ENCODE measurements at places on chromosomes 5 and 9.

DNA sequence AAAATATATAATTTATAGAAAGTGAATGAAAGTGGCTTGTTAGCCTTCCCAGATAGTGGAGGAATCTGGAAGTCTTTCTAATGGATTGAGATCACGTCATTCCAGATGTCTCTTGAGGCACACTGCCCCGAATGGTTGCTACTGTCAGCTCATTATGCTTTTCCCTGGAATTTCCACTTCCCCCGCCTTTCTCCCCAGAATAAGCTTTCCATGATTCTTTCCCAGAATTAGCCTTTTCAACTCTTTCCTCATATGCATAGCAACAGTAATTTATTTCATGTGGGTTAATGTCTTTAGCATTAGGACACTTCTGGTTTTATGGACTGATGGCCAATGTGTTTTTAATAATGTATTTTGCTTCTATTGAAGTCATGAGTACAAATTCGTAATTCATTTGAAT lies 81.5 kb downstream of the PALM2AKAP2 start:
- DNase-seq = no peak

- no peak for DNase-seq
Measured at GRCh38 chr5:141084487-141084989, 9.9 kb upstream of the PCDHB2 start.

GRCh38 chr9:71383308-71383940 lies 262.0 kb upstream of the TRPM3 start:
- no peak for DNase-seq

GRCh38 chr9:121725008-121725775 lies 73.8 kb downstream of the DAB2IP start:
- peak; percentile 84 for DNase-seq

- no peak for DNase-seq
Measured at GRCh38 chr5:157107508-157107907, 1.3 kb downstream of the HAVCR2 start.

DNA sequence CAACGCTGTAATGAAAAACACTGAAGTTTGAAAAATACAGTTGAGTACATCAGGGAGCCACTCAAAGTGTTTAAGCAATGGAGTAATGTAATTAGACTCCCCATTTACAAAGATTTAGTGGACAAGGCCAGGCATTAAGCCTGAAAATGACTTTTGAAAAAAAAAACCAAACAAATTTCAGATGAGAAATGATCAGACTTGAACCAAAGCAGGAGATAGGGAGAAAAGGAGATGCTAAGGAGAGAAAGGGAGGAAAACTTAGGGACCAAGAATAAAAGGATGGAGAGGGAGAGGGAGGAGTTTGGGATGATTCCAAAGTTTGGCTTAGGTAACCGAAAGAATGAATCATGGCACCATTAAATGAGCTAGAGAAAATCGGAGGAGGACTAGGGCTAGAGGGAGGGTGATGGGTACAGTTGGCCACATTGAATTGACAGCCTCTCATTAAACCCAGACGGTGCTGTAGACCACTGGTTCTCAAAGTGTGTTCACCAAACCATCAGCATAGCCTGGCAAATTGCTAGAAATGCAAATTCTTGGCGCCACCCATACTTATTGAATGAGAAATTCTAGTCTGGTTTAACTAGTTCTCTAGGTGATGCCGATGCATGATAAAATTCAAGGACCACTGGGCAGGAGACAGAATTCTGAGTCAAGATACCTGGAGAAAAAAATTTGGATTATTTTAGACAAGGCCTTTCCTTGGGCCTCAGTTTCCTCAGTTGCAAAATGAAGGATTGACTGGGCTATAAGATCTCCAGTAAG lies 6.2 kb upstream of the CPEB4 start:
- DNase-seq = no peak

DNA sequence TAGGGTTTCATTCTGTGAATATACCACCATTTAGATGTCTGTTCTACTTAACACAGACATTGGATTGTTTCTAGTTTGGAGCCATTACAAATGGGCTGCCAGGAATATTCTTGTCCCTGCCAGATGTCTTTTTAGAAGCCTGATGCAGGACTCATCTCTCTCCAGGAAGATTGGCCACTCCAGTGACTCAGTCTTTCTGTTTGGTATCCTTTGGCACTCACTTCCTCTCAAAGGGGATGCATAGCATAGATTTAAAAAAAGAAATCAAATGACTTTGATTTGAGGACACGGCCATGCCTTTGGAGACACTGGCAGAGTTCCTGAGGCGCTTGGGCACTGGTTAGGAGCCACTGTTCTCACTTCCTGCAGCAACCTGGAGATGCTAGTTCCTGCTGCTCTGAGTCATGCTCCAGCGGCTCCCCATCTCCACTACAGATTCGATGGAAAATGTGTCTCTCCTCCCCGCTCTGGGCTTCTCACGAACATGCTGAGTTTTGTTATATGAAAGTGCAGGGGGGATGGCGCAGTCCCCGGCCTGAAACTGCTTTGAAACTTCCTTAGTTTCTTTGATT lies 3.5 kb upstream of the ZNF366 start:
- DNase-seq = no peak

DNA sequence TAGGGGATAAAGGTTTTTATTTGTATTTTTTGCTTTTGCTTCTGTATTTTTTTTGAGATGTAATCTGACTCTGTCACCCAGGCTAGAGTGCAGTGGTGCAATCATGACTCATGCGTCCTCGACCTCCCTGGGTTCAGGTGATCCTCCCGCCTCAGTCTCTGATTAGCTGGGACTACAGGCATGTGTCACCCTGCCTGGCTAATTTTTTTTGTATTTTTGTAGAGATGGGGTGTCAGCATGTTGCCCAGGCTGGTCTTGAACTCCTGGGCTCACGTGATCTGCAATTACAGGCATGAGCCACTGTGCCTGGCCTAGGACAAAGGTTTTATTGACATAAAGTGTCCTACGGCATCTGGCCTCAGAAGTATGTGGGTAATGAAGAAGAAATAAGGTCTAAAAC lies 297.1 kb upstream of the C9orf72 start:
- DNase-seq = no peak
